ENCODE measurements at places on chromosomes 4 and X.

DNA sequence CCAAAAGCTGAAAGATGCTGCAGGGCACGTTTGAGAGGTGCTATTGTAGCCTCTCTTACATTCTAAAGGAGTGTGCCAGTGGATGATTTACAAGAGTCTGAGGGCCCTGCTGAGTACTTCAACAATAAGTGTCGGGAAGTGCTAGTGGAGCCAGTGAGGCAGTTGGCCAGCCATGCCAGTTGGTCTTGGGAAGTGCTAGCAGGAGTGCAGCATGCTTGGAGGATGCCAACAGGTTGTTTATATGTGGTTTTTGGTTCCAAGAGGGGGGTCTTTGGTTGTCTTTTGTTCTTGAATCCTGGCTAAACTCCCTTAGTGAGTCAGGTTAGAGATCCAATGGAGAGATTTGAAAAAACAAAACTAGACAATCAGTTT is 335.3 kb downstream of the PABPC4L start:
- DNase-seq = no peak

DNA sequence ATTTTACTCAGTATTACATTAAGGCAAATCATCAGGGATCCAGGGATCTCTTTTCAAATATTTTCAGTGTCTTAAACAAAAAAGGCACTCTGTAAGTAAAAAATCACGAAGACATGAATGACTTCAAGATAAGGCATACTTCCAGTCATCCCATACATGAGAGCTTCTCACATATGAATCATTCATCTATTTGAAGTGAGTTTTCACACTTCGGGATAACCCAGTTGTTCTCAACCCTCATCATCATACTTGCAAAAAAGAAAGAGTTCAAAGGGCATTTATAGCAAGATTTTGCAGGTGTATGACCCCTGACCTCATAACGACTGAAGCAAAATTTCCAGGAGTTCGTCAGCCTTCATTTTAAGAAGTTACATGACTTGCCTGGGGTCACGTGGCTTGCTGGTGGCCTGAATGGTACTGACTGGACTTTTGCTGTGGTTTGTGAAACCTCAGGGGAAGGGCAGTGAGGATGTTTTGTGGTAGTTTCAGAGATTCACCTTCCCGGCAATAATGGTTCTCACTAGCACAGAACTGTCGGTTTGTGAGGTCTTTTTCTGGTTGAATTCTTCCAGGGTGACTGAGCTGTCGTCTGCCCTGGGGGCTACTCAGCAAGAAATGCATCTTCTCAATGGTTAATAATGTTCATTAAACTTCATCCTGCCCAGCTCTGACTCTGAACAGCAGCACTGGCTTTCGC is 115.8 kb upstream of the SHISA3 start:
- no peak for DNase-seq

GRCh38 chr4:177093964-177094363 is 215.7 kb upstream of the NEIL3 start:
- no peak for DNase-seq

- DNase-seq = peak; percentile 23
Measured at GRCh38 chr4:152255437-152255836, 280.5 kb downstream of the FBXW7 start.

DNA sequence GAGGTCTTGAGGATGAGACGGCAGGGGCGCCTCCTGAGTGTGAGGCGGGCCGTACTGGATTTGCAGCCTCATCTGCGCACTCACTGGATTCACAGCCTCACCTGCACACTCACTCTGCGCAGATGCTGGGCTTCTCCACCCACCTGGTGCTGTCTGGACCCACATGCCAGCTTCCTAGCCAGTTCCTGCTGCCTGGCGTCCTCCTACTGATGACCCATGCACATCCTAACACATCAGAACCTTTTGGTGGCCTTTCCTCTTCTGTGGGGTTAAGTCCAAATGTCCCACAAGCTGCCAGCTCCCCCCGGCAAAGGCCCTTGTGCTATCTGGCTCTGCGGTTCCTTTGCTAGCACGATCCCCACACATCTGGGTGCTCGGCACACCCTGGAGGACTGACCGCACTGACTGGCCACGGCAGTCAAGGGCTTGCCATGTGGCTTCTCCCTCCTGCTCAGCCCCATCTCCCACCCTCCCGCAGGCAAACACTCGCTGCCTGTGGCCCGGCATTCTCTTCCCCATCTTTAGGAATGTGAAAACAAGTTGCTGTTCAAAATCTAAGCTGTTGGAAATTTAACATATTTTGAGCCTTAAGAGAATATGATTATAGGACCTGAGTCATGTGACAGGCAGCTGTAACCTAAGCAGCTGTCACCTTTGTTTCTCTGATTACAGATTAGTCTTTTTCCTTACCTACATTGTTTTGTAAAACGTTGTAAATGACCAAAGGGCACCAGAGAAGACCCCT is 39.4 kb upstream of the AFAP1 start:
- DNase-seq = no peak

GRCh38 chrX:43386875-43387274 is 269.2 kb upstream of the MAOA start:
- DNase-seq = no peak

- DNase-seq = peak; percentile 33
Measured at GRCh38 chrX:48540028-48540375, 488 bp downstream of the TBC1D25 start.

DNA sequence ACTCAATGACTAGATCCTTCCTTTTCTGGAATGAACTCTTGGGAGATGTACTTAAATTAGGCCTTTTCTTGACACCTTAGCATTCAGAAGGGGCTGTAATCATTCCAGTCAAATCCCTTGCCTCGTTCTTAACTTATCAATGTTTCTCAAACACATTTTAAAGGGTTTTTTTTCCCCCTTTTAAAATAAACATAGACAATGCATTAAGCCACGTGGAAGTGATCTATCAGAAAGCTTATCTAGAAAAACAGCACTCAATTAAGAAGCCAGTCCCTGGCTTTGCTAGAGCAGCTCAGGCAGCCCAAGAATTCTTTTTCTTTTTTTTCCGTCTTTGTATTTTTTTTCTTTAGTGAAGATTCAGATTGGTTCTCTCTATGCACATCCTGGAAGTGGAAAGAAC is 118.2 kb downstream of the PCDH7 start:
- DNase-seq = no peak

GRCh38 chr4:139956507-139957017 is 197.4 kb downstream of the MAML3 start:
- DNase-seq = no peak

DNA sequence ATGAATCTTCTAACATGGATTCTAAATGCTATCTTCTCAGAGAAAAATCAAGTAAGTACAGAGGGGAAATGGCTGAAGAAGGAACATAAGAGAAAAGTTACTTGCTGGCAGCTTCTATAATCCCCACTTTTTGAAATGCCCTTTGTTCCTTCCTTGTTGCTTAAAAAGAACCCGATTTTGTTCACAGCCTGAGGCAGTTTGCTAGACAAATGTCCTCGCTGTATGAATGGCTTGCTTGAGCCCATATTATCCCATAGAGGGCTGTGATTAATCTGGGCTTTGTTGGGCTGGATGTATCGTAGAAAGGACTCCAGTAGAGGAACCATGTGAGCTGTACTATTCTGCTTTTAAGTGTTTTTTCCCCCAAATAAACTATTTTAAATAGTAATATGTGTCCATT is 134.3 kb upstream of the FGF13 start:
- DNase-seq = no peak

DNA sequence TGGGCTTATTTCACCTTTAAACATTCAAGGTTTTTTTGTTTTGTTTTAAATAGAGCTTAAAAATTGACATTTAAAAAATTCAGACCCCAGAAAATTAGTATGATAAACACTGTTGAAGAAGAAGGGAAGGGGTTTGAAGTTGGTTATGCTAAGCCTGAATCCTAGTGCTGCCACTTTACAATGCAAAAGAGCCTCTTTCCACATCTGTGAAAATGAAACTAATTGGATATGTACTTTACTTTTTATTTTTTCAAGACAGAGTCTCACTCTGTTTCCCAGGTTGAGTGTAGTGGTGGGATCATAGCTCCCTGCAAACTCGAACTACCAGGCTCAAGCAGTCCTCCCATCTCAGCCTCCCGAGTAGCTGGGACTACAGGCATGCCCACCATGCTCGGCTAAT is 41.8 kb downstream of the FIP1L1 start:
- DNase-seq = no peak

- DNase-seq = no peak
Measured at GRCh38 chr4:129167640-129168260, 71.8 kb downstream of the C4orf33 start.

DNA sequence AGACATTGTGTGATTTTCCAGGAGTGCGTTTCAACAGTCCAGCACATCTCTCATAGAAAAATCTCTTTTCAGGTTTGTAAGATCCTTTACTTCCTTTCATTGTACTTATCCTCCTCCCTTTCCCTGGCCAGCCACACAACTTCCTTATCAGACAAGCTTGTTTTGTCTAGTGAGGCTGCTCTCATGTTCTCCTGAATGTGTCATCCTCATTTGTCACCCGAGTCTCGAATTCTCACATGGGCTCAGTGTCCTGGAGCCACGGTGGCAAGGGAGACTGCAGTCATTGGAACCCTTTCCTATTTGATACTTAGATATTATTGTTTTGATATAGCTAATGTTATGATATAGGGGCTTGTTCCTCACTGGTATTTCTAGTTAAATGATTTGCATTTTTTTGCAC is 16.9 kb downstream of the SYNPO2 start:
- DNase-seq = no peak

- DNase-seq = no peak
Measured at GRCh38 chrX:39652336-39652735, 445.4 kb downstream of the BCOR start.

- DNase-seq = no peak
Measured at GRCh38 chrX:55486736-55487135, 2.9 kb downstream of the USP51 start.

- no peak for DNase-seq
Measured at GRCh38 chr4:151700566-151701316, 60.1 kb downstream of the GATB start.

DNA sequence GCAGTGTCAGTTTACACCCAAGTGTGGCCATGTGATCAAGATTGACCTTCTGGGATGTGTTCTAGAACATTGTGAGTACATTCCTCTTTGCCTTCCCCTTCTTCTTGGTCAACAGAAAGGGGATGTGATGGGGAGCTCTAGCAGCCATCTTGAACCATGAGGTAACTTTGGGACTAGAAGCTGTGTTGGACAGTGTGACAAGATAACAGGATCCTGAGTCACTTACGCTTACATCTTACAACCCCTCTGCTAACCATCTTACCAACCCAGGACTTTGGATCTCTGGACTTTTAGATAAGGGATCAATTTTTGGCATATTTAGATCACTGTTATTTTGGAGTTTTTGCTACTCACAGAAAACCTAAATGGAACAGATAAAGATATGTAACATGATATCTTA is 625.6 kb downstream of the BCOR start:
- DNase-seq = no peak

- no peak for DNase-seq
Measured at GRCh38 chr4:109953556-109953955, 40.9 kb downstream of the EGF start.

GRCh38 chrX:109958266-109958665 is 44.6 kb upstream of the TMEM164 start:
- no peak for DNase-seq

- DNase-seq = no peak
Measured at GRCh38 chrX:39367416-39367815, 566.2 kb downstream of the MID1IP1 start.

- DNase-seq = no peak
Measured at GRCh38 chr4:100147684-100148083, 42.6 kb downstream of the DDIT4L start.

GRCh38 chr4:186297013-186297645 is 31.1 kb downstream of the F11 start:
- DNase-seq = no peak

GRCh38 chr4:145609481-145610427 is 9.4 kb upstream of the MMAA start:
- peak; percentile 46 for DNase-seq

GRCh38 chr4:142614621-142615323 is 231.3 kb downstream of the INPP4B start:
- no peak for DNase-seq

GRCh38 chr4:76309939-76310550 is 3.5 kb downstream of the STBD1 start:
- no peak for DNase-seq

DNA sequence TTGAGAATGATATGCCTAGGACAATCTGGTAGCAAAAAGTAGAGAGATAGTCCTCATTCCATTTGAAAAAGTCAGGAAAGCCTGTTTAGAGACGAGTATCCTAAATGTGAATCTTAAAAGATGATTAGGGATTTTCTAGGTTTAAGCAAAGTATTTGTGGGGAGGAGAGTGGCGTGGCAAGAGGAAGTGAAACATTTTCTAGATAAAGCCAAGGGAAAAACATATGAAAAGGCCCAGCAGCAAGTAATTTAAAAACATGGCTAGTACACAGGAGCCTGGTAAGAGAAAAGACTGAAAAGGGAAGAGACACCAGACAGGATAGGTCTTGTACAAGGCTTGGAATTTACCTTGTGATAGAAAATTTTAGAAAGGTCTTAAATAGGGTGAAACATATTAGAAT is 45.9 kb downstream of the CORIN start:
- no peak for DNase-seq

DNA sequence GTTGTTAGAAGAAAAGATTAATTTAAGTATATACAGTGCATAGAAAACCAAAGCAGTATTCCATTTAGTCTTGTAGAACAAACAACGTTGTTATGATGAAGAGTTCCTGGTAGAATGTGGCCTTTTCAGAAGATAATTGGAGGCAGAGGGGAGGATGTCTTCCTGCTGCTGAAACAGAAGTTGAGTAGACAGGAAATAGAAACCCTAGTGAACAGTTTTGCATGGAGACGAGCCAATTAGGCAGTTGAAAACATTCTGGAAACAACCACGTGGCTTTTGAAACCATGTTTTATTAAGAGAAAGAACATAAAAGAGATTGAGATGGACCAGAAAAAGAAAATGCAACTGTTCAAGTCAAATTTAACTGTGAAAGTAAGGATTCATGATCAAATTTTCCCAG is 325.2 kb downstream of the CAMK2D start:
- no peak for DNase-seq

- peak; percentile 60 for DNase-seq
Measured at GRCh38 chrX:12946838-12947544, 27.9 kb upstream of the TMSB4X start.

DNA sequence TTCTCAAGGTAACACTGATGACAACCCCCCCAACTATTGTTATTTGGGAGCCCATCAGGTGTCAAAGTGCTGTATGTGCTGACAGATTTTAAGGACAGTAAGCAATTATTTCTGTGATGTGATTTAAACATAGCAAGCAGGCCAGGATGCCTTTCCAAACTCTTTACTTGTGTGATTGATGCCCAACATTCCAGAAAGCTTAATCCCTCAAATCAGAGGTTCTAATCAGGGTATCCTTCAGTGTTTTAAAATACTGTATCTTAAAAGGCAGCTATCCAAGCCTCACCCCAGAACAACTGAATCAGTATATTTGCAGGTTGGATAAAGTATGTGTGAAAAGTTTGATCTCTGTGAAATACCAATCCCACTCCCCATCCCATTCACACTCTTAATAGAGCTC is 119.7 kb downstream of the GASK1B start:
- no peak for DNase-seq

- DNase-seq = no peak
Measured at GRCh38 chr4:14906805-14907204, 95.5 kb upstream of the CPEB2 start.

Measured in activated T-cell treated with anti-CD3 and anti-CD28 coated beads for 1 hour (primary cell).